A375 (cell line): ENCODE measurements at places on chromosomes 6 and 20. TPM values are rescaled to one million over a fixed set of nuclear protein-coding genes. Genes with fewer than 3 reads are reported as not detected.

The APCDD1L gene
- not detected in 2 replicates for total RNA-seq

The PACRG gene
- not detected in 2 replicates for total RNA-seq

The EMILIN3 gene
- total RNA-seq: 0.11 and 0.24 TPM in 2 replicates

The CALHM4 gene
- not detected in 2 replicates for total RNA-seq

The NEURL2 gene
- 6.0 and 6.7 TPM in 2 replicates for total RNA-seq

The RSPO3 gene
- not detected in 2 replicates for total RNA-seq

The PSORS1C2 gene
- not detected in 2 replicates for total RNA-seq

The TNXB gene
- 1.3 and 2.7 TPM in 2 replicates for total RNA-seq

The HEBP2 gene
- total RNA-seq: 16.7 and 25.0 TPM in 2 replicates

The SLC26A8 gene
- not detected in 2 replicates for total RNA-seq

The RIPOR3 gene
- 0.05 TPM in 1 of 2 replicates, not detected in the other for total RNA-seq

The FAM83C gene
- 0.11 TPM in 1 of 2 replicates, not detected in the other for total RNA-seq

The TRAPPC3L gene
- total RNA-seq: not detected in 2 replicates

The PNLDC1 gene
- not detected in 2 replicates for total RNA-seq

The OXT gene
- total RNA-seq: not detected in 2 replicates

The MYMX gene
- total RNA-seq: not detected in 2 replicates

The GTSF1L gene
- total RNA-seq: not detected in 2 replicates

The SLC32A1 gene
- not detected in 2 replicates for total RNA-seq

The ZSCAN23 gene
- not detected in 2 replicates for total RNA-seq

The TDRD6 gene
- under 0.01 and 0.03 TPM in 2 replicates for total RNA-seq

The SCGN gene
- total RNA-seq: not detected in 2 replicates

The PAX1 gene
- total RNA-seq: not detected in 2 replicates

The SPTLC3 gene
- 2.6 and 3.0 TPM in 2 replicates for total RNA-seq

The SYNJ2 gene
- total RNA-seq: 18.9 and 19.2 TPM in 2 replicates
